ENCODE measurements at places on chromosomes 11 and 22.

DNA sequence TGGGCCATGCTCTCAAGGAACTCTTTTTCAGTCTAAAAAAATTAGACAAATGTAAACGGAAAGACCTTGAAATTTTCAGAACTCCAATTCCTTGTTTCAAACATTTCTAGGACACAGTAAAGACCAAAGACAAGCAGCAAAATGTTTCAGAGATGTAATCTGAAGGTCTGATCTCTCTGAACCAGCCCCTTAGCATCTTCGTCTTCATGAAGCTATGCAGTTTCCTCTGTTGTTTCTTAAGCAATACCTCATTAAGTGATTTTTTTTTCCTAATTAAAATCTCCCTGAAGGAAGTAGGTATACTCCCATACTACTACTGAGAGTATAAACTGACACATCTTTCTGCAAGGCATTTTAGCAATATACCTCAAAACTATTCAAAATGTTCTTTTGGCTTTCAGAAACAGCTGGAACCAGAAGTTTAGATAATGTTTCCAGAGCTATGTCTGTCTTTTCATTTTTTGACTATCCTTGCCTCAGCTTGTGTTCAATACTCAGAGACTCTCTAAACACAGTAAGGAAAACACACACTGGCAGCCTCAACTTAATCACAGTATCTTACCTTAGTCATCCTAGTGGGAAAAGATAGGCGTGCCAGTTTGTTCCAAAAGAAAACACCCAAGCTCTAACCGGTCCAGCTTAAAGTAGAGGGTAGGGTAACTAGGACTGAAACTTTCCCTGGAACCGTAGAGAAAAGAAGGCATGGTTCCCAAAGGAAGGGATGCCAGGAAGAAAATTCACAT is 25.1 kb downstream of the SBF2 start:
- DNase-seq = no peak

- DNase-seq = no peak
Measured at GRCh38 chr11:3783611-3784010, 13.7 kb downstream of the NUP98 start.

- DNase-seq = no peak
Measured at GRCh38 chr22:38435965-38436364, 19.0 kb downstream of the KCNJ4 start.

- no peak for DNase-seq
Measured at GRCh38 chr11:100550912-100551632, 136.0 kb upstream of the ARHGAP42 start.

- DNase-seq = no peak
Measured at GRCh38 chr11:133166662-133167061, 365.6 kb downstream of the OPCML start.

DNA sequence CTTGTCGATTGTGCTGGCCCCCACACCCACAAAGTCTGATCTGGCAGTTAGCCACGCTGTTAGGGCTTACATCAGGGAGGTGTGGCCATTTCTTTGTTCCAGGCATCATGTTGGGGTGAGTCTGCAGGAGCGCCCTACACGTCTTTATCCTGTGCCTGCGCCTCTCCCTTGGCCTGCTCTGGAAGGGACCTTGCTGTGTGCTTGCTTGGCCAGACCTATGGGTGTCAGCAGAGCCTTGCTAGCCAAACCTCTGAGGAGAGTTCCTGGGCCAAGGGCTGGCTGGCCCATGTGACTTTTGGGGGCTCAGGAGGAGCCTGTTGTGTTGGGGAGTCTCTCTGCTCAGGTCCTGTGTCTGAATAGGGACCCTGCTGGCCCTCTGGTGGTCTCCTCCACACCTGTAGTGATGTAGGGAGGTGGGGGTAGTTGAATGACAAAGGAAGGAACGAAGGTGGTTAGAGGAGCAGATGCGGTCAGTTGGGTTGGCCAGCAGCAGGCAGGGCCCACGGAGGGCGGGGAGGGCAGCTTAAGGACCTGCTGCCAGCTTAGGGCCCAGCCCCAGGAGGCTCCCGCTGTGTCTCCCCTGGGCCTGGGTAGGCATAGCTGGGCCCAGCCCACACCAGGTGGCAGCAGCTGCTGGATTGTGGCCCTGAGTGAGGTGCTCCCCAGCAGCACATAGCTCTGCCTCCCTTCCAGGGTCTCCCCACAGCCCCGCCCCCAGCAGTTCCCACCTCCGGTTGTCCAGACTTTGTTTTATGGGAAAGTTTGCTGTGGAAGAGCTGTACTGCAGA is 7.9 kb downstream of the PPIL2 start:
- no peak for DNase-seq

DNA sequence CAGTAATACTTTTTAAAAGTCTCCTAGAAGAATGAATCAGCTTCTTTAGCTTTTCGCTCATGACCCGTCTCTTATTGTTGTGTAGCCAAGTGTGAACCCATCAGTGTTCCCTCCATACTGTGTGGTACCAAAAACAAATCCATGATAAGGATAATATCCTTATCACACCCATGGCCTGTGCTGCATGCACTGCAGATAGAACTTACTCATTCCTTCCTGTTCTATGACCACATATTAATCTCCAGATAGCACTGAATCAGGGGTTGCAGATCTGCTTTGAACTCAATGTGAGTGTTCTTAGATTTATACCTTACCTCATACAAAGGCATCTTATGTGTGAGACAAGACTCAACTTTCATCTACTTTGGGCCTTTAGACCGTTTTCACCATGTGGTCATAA is 373.4 kb downstream of the JRKL start:
- DNase-seq = no peak

GRCh38 chr11:90423378-90423777 is 200.5 kb upstream of the CHORDC1 start:
- no peak for DNase-seq

GRCh38 chr11:96303064-96303463 is 39.9 kb downstream of the MAML2 start:
- no peak for DNase-seq

DNA sequence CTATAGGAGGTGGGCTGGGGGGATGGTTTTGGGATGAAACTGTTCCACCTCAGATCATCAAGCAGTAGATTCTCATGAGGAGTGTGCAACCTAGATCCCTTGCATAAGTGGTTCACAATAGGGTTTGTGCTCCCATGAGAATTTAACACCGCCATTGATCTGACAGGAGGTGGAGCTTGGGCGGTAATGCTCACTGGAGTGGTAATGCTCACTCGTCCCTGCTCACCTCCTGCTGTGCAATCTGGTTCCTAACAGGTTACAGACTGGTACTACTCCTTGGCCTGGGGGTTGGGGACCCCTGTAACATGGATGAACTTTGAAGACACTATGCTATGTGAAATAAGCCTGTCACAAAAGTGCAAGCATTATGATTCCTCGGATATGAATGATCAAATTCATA is 87.0 kb upstream of the CLNS1A start:
- no peak for DNase-seq

DNA sequence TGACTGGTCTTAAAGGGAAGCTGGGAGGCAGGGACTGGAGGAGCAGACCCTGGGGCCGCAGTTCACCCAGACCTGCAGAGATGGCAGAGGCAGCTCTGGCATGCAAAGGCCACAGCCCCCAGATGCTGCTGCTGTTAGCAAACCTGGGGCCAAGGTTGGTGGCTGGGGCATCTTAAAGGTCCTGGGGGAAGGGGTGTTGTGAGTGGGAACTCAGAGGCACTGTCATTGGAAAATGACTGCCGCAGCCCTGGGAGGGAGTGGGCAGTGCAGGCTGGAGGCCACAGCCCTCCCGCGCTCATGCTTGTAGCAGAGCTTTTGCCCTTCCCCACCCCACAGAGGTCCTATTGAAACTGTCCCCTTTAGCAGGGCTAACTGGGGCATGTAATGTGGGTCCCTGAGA is 111.8 kb downstream of the CTTN start:
- DNase-seq = no peak

GRCh38 chr11:61193596-61193995 is 9.7 kb upstream of the PGA3 start:
- no peak for DNase-seq

DNA sequence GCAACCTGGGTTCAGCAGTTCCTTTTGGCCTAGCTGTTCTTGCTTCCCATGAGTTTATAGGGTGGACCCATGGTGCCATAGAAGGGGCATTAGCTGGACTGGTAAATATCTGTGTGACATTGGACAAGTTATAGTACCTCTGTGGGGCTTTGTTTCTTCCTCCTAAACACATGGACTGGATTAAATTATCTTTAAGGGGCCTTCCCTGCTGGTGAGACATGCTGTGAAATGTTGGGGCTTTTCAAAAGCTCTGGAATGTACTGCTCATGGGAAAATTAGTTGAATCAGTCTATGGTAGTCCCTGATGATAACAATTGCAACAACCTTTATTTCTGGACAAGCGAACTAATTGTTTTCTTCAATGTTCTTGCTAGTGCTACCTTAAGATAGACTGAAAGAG is 276.2 kb downstream of the BLID start:
- DNase-seq = no peak

- DNase-seq = no peak
Measured at GRCh38 chr22:17436382-17436980, 67.2 kb downstream of the CECR2 start.

DNA sequence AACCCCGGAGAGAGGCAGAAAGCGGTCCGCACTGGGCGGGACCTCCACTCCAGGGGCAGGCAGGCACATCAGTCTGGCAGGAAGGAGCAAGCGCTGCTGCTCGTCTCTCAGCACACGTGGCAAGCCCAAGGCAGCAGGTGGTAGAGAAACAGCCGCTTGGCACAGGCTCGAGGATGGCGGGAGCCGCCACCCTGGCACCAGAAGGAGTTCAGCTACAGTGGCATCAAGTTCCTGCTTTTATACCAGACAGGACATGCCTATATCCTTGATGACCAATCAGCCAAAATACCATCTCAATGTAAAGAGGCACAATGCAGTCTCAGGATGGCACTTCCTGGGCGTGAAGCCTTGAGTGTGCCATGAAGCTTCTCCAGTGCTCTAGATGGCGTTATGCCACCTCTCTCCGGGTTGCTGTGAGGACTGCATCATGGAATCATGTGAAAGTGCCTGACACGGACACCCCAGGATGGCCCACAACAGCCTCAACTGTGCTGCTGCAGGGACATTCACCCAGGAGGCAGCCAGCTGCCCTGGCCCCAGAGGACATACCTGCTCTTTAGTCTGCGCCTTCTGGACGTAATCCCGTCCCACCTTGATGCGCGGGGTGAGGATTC is 64.8 kb downstream of the APOL1 start:
- DNase-seq = no peak

GRCh38 chr11:68009391-68010089 is 587 bp upstream of the ALDH3B1 start:
- DNase-seq = no peak

- no peak for DNase-seq
Measured at GRCh38 chr11:95487391-95487790, 256.4 kb upstream of the SESN3 start.

GRCh38 chr11:72613977-72614376 is 60.2 kb downstream of the PDE2A start:
- no peak for DNase-seq

GRCh38 chr11:57302489-57302888 is 22.3 kb downstream of the TNKS1BP1 start:
- DNase-seq = no peak

DNA sequence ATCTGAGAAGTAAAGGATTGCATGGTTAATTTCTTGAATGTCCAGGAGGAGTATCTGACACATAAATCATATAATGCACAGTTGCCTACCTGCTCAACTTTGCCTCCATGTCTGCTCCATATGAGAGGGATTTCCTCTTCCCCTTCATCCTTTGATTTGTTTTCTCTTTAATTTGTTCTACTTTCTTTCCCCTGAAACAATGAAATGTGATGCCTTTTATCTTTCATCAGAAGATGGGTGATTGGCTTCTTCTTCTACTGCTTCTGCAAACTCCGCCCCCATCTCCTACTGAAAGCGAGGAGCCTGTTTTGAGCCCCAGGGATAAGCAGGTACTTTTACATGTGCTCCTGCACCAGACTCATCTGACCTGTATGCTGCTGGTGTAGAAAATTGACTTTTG is 9.9 kb upstream of the ETS1 start:
- no peak for DNase-seq

GRCh38 chr11:67030976-67031375 is 8.0 kb downstream of the SYT12 start:
- DNase-seq = no peak

GRCh38 chr22:43014316-43014868 is 557 bp downstream of the PACSIN2 start:
- peak; percentile 34 for DNase-seq

DNA sequence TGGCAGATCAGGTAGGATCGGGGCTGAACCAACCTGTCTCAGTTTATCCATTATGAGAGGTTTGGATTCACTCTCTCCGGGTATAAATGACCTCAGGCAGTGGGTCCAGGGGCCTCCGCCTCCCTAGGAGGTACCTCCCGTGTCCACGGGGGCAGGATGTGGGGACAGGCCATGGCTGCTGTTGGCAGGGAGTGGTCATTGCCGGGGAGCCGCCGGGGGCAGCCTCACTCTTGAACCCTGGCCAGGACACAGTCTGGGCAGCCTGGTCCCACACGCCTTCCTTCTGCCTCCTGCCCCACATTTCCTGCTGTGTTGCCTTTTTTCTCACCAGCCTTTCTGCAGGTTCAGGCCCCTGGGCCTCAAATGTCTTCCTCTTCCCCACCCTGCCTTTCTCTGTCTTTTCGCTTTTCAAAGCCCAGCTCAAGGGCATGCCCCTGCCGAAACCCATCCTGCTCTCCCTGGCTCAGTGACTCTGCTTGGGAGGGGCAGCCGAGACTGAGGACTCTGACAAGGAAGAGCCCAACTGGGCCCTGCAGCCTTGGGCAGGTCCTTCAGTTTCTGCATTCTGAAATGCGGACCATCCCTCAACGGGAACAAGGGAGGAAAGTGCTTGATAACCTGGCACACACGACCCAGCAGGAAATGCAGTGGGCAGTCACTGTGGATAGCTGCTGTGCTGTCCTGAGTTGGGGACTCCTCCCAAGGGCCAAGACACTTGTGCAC is 31.1 kb downstream of the ZC3H7B start:
- no peak for DNase-seq

DNA sequence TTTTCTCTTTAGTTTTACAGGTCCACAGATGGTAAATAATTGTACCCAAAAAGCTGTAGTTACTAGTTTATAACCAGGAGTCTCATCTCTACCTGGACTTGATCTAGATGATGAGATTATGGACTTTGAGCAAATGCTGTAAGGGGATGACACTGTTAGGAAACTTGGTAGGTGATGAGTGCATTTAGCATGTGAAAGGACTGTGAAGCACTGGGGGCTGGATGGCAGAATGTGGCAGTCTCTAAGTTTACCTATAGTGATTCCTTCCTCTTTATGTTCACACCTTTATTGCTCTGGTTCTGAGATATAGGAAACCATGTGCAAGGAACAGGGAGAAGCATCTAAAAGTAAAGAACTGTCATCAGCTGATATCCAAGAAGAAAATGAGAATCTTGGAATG is 230.7 kb upstream of the CHORDC1 start:
- DNase-seq = no peak

GRCh38 chr22:20154602-20155187 is 3.8 kb upstream of the CCDC188 start:
- no peak for DNase-seq

GRCh38 chr11:129723761-129724162 is 91.9 kb upstream of the TMEM45B start:
- no peak for DNase-seq

DNA sequence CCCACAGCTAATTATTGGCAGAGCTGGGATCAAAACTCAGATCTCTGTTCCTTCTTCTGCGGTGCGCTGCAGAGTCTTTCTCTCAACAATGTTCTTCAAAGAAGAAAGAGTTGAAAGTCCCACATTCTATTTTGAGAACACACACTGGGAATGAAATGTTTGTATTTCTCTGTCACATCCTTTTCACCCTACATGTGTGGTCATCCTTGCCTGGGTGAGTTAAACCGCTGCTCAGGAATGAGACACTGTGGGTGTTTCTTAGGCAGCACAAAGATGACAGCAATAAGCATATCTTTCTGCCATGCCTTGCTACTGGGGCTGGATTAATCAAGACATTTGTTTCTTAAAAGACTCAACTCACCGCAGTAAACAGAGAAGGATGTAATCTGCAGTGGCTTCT is 222.6 kb downstream of the LARGE1 start:
- DNase-seq = no peak

All from activated gamma-delta T cell (primary cell).